ENCODE measurements at places on chromosomes 12 and 14.

GRCh38 chr14:49691031-49691430, 1.9 kb upstream of the KLHDC1 start:
- peaks cover 50% of the 10 kb centered on the region for H3K27me3 ChIP-seq
- H3K4me3 ChIP-seq, result peak overlapping the region; percentile 70
- no peaks in the 10 kb centered on the region for H3K36me3 ChIP-seq
- no peak for DNase-seq
- no peak overlapping the region for H3K27ac ChIP-seq
- H3K4me1 ChIP-seq, result peaks cover 32% of the 10 kb centered on the region

DNA sequence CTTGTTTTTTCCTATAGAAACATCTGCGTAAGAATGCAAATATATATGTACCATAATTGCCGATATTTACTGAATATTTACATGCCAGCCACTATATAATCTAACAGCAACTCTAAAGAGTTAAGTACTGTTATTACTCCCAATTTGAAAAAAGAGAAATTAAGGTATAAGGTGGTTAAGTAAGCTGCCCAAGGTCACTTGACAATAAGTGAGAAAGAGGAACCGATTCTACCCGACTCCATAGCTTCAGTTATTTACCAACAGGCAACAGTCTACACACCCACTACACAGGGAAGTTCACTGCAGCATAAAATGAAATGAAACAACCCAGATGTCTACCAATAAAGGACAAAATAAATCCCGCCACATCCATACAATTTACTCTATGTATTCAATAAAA, 1.1 kb downstream of the MIS18BP1 start:
- DNase-seq, result no peak
- peaks cover 3% of the 10 kb centered on the region for H3K36me3 ChIP-seq

DNA sequence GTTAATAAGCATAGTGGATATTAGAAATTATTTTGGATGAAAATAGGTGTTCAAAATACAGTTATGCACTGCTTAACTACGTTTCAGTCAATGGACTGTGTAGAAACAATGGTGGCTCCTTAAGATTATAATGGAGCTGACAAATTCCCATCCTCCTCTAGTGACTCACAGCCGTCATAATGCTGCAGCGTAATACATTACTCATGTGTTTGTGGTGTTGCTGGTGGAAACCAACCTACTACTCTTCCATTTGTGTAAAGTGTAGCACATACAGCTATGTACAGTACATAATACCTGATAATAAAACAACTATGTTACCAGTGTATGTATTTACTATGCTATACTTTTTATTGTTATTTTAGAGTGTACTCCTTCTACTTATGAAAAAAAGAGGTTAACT, 111.2 kb upstream of the TMCC3 start:
- H3K36me3 ChIP-seq, result no peaks in the 10 kb centered on the region
- H3K27ac ChIP-seq, result no peak overlapping the region
- no peaks in the 10 kb centered on the region for H3K4me1 ChIP-seq
- DNase-seq, result no peak
- H3K4me3 ChIP-seq, result no peak overlapping the region
- no peaks in the 10 kb centered on the region for H3K27me3 ChIP-seq

DNA sequence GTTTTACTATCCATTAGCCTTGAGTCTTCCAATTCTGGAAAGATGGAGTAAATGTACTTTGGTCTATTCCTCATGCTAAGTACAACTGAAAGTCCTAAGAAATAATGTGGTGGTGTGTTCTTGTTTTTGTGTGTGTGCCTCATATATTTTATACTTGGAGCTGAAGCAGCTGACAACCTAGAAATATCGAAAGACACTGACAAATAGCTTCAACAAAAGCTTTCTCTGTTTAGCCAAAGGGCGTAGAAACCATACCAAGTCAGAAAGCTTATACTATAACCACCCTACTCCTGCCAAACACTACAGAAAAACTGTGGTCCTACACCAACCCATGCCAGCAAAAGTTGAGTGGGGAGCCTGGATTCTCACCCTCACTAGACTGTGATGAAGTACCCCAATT, 188.4 kb downstream of the GPHN start:
- no peaks in the 10 kb centered on the region for H3K4me1 ChIP-seq
- no peak overlapping the region for H3K27ac ChIP-seq
- no peaks in the 10 kb centered on the region for H3K27me3 ChIP-seq
- no peak for DNase-seq
- H3K4me3 ChIP-seq, result no peak overlapping the region

GRCh38 chr14:68663385-68664076, 129.3 kb downstream of the ZFP36L1 start:
- H3K27ac ChIP-seq, result peak overlapping the region; percentile 11
- no peaks in the 10 kb centered on the region for H3K36me3 ChIP-seq
- H3K4me1 ChIP-seq, result peaks cover 24% of the 10 kb centered on the region
- 0 out of 2 replicates have a peak, but pooled peaks cover 3% of the 10 kb centered on the region for H3K27me3 ChIP-seq
- no peak overlapping the region for H3K4me3 ChIP-seq

- no peak for DNase-seq
- no peaks in the 10 kb centered on the region for H3K27me3 ChIP-seq
- no peak overlapping the region for H3K4me3 ChIP-seq
- H3K36me3 ChIP-seq, result no peaks in the 10 kb centered on the region
These were observed 5.2 kb downstream of the P2RX4 start for GRCh38 chr12:121214855-121215745.

DNA sequence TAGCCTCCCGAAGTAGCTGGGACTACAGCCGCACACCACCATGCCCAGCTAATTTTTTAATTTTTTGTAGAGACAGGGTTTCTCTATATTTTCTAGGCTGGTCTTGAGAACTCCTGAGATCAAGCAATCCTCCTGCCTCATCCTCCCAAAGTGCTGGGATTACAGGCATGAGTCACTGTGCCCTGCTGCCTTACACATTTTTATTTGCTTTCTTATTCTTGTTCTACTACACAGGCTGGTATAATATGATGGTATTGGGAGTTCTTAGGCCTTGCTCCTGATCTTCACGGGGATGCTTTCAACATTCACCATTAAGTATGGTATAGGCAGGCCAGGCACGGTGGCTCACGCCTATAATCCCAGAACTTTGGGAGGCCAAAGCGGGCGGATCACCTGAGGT, 21.2 kb downstream of the DGLUCY start:
- H3K4me1 ChIP-seq, result peaks cover 11% of the 10 kb centered on the region
- no peaks in the 10 kb centered on the region for H3K27me3 ChIP-seq
- H3K36me3 ChIP-seq, result peaks cover 10% of the 10 kb centered on the region
- no peak for DNase-seq

- 0 out of 2 replicates have a peak, but pooled peaks cover 4% of the 10 kb centered on the region for H3K27me3 ChIP-seq
- H3K36me3 ChIP-seq, result no peaks in the 10 kb centered on the region
- peak; percentile 12 for DNase-seq
- no peaks in the 10 kb centered on the region for H3K4me1 ChIP-seq
These were observed 49.1 kb upstream of the KCNJ8 start for GRCh38 chr12:21823581-21823980.
